ENCODE measurements at places on chromosomes 5 and 9.

DNA sequence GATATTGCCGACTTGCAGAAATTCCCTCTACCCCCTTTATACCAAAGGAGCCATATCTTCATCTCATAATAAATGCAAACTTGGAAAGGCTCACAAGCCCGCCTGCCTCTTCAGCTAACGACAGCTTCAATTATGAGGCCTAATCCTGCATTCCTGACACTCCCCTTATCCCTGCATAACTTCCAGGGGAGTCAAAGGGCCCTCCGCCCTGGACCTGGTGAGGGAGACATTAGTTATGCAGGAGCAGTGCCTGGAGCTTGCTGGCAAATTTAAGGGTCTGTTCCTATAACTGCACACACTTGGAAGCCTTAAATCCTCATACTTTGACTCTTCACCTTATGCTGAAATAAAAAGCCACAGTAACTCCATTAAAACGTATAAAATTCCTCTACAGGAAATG is 617.9 kb downstream of the BNC2 start:
- DNase-seq: no peak

- no peak for DNase-seq
Measured at GRCh38 chr5:63125862-63126261, 547.2 kb downstream of the LRRC70 start.

GRCh38 chr5:143449772-143450171 is 46.3 kb upstream of the NR3C1 start:
- no peak for DNase-seq

DNA sequence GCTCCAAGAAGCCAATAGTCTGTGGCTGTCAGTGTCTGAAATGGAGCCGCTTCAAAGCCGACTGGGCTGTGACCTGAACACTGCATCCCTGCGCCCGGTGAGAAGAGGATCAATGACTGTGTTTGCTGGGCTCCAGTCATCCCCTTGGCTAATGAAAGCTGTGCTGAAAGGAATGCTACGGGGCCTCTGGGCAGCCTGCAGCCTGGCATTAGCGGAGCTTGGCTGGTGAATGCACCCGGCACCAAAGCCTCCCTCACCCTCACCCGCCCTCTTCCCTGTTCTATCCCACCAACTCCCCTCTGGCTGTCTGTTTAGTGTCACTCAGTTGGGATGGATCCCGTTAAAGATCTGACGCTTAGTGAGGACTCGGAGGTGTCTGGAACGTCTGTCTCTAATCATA is 355.3 kb downstream of the BNC2 start:
- DNase-seq: no peak

GRCh38 chr5:122656160-122656559 is 118.7 kb upstream of the SNX2 start:
- DNase-seq: no peak

DNA sequence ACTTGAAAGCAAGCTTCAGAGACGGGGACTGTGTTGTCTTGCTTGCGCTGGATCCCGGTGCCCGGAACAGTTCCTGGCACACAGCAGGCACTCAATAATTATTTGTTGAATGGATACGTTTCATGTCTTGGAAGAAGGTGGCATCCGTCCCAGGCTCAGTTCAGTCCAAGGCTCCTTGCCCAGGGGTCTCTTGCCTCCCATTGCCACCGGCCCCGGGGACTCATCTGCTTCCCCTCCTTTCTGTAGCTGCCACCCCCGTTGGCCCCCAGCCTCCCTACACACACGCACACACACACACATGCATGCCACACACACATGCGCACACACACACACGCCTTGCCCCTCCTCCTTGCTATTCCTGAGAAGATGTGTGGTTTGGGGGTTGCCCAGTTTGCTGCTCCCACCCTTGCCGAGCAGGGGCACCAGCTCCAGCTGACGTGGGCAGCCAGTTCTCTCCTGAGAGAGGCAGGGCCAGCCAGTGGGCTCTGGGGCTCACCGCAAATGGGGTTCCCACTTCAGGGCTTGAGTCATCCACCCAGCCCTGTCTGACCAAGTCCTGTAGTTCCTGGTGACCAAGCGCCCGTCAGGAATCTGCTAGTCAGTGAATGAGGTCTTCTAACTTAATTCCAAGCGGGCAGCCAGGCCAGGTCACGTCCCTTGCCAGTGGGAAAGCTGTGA is 41.8 kb downstream of the HK3 start:
- no peak for DNase-seq

DNA sequence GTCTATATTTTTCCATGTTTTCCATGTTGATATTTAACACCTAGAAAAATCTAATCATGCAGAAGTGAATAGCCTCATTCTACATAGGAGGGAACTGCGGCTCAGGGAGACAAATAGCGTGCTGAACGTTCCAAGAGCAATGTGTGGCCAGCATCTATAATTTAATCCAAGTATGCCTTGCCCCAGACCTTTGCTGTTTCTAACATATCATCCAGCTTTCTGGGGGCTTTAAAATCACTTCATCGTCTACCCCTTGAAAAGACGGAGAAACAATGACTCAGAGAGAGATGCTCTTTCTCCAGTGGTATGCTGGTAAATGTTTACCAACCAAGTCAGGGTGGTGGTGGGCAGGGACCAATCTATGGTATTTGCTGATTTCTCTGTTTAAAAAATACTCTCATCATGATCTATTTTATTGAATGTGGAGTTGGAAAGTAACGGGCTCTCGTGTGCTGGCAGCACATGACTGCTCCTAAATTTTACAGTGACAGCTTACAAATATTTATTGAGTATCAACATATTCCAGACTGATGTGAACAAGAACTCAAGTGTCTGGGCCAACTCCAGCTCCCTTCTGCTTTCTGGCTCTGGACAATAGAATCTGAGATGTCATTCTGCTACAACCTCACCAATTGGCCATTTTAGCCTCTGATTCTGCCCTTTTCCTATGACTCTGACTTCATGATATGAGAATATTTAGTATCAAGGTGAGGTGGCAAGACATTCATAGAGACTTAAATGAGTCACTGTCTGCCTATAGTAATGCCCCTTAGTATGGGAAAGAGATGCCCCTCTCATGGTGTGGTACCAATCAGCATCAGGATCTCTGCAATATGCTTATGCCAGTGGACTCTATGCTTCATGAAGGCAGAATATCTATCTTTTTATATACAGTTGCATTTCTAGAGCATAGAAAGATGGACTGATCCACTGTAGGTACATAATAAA is 407.4 kb upstream of the TNC start:
- no peak for DNase-seq

DNA sequence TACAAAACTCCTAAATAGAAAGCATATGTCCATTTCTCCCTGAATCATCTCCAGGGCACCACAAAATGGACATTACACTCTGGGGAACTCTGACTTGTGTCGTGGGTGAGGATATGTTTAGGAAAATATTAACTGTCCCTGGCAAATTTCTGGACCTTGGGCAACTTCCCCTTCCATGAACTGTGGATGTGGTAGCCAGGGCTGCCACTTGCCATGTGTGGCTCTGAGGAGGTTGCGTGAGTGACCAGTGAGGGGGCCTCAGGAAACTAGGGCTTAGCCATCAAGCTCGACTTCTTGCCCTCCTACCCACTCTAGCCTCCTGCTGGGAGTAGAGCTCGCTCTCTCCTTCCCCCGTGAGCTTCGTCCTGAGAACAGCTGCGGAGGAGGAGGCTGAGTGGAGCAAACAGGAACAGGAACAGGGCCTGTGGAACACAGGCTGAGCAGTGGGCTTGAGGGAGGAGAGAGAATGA is 13.8 kb upstream of the STC2 start:
- DNase-seq: no peak

DNA sequence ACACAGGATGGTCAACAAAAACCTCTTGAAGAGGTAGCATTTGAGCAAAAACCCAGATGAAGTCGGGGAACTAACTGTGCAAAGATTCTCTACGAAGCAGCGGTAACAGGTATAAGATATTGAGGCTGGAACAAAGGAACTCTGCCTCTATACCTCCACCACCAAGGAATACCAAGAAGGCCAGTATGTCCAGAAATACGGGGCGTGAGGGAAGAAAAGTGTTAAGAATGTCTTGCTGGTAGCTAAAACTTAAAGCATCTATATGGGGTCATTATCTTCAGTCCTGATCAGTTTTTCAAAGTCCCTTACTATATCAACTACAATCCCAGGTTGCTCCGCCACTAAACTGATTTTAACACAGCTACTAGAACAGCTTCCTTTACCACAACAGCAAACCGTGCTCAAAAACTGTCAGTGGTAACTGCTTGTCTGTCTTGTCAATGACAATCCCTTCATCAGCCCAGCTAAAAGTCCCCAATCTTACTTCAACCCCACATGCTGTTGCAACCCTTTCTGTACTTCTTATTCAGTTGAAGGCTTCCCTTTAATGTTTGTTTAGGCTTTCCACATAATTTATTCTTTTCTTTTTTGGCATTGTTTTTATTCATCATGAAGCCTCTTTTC is 9.4 kb downstream of the PAM start:
- DNase-seq: no peak

DNA sequence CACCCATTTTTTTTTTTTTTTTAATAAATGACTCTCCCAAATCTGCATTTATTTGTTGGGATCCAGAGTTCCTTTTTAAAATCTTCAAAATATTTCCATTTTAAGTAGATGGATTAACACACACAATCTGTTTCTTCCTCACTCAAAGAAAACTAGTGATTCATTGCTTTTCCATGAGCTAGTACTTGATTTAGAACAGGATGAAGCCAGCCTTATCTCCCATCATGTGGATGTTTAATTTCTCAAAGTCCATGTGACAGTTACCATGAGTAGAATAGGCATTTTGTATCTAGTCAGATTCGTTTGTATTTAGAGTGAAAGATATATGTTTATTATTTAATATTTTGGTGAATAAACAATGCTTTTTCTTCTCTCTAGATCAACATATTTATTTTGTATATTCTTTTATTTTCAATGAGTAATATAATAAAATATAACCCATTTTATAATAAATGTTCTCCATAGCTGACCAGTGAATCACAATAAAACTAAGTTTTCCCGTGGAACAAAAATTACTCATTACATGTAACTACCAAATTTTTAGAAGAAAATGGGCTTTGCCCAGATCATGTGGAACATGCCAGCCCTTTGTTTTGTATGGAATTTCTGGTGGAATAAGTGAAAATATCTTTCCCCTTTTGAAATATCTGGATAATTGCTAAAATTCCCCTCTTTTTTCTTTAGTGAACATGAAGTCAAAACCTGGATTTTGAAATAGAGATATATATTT is 54.9 kb upstream of the RPS23 start:
- DNase-seq: no peak

DNA sequence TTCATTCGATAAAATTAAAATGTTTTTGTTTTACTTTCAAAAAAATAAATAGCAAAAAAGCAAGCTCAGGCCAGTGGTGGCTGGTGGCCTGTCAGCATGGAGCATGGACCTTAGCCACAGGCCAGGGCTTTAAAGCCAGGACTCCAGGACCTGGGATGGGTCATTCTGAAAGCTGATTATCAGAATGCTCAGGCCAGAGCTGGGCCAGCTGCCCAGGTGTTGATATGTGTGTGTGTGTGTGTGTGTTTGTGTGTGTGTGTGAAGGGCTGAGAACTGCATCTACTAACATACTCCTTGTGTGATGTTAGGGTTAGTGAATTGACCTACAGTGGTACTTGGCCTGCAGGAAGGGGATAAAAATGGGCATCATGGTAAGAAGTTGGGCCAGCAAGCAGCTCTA is 21.5 kb downstream of the PALM2AKAP2 start:
- DNase-seq: no peak

GRCh38 chr5:159444441-159445082 is 114.3 kb upstream of the IL12B start:
- DNase-seq: no peak

DNA sequence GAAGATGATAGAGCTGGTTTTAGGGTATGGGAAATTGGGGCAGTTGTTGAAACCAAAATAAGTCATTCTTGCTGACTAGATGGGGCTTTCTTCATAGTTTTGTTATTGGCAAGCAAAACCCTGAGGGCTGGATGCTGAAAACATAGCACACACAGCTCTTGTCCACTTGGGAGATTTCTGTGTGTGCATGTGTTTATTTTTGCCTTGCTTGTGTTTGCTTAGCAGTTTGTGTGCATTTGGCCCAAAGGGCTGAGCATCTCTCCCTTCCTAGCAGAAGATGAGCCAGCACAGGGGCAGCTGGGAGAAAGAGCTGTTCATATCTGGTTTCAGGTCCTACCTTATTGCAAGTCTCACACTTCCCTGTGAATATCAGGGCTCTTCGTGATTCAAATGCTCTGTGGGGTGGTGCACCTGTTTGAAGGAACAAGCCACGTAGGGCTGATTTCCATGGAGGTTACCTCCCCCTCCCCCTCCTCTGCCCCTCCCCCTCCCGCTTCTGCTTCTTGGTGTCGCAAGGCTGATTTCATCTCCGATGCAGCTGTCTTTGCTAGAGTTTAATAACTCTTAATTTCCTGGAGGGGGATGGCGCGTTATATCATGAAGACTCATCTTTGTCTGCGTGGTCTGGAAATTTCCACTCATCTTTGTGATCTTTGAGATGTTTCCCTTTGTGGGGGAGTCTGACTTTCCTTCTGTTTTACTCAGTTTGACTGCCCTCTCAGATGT is 296.5 kb downstream of the ARHGAP26 start:
- DNase-seq: peak; percentile 16

- DNase-seq: no peak
Measured at GRCh38 chr5:34803974-34804732, 34.8 kb upstream of the TTC23L start.

- no peak for DNase-seq
Measured at GRCh38 chr5:104266161-104266560, 703.6 kb upstream of the NUDT12 start.

- DNase-seq: no peak
Measured at GRCh38 chr9:694403-695154, 146.9 kb upstream of the DMRT1 start.

GRCh38 chr5:93580927-93581445 is at the start of gene NR2F1-AS1:
TSS of gene NR2F1-AS1 (minus strand) at chr5:93581219.
- DNase-seq: no peak

GRCh38 chr5:158809310-158809850 is 290.3 kb downstream of the EBF1 start:
- no peak for DNase-seq

- DNase-seq: no peak
Measured at GRCh38 chr5:54159153-54159892, 151.1 kb downstream of the ARL15 start.

GRCh38 chr5:134547999-134548658 is 22.7 kb downstream of the JADE2 start:
- no peak for DNase-seq

GRCh38 chr5:43193181-43193893 is 1.3 kb downstream of the NIM1K start:
- DNase-seq: peak; percentile 24

DNA sequence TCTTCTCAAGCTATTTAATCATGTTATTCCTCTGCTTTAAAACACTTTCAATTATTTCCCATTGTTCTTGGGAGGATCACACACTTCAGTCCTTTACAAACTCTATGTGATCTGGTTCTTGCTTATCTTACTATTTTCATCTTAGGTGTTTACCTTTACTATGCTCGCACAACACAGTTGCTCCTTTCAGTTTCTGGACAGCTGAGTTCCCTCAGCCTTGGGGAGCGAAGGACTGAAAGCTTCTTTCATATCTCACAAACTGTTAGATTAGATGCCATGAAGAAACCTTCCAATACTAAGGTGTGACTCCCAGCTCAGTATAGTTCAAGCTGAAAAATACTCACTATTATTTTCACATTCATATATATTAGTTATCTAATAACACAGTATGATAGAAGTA is 117.9 kb downstream of the CDC42SE2 start:
- DNase-seq: no peak

- peak; percentile 59 for DNase-seq
Measured at GRCh38 chr9:136283291-136284235, 20.3 kb downstream of the CCDC187 start.

Data from stimulated activated CD4-positive, alpha-beta T cell treated with anti-CD3 and anti-CD28 coated beads, Interleukin-4, amount 100 ng/mL, for 48 hours (primary cell).